CD4-positive, alpha-beta T cell treated with Interleukin-17A for 4 hours (primary cell): ENCODE measurements at places on chromosomes 2 and 18.

GRCh38 chr2:23617167-23617810 lies 232.3 kb downstream of the KLHL29 start:
- no peak for DNase-seq

DNA sequence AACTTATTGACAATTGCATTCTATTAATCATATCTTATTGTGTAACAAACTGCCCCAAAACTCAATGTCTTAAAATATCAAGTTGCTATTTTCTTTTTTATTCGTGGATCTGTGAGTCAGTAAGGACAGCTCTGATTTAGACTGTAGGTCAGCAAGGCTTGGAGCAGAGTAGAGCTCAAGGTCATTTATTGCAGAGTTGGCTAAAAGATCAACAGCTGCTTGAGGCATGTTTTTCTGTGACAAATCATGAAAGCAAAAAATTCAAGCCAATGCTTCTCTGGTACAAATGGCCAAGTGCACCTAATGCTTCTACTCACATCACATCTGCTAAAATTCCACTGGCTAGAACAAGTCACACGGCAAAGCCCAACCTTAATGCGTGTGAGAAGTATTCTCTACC lies 497.7 kb upstream of the LRATD1 start:
- no peak for DNase-seq

DNA sequence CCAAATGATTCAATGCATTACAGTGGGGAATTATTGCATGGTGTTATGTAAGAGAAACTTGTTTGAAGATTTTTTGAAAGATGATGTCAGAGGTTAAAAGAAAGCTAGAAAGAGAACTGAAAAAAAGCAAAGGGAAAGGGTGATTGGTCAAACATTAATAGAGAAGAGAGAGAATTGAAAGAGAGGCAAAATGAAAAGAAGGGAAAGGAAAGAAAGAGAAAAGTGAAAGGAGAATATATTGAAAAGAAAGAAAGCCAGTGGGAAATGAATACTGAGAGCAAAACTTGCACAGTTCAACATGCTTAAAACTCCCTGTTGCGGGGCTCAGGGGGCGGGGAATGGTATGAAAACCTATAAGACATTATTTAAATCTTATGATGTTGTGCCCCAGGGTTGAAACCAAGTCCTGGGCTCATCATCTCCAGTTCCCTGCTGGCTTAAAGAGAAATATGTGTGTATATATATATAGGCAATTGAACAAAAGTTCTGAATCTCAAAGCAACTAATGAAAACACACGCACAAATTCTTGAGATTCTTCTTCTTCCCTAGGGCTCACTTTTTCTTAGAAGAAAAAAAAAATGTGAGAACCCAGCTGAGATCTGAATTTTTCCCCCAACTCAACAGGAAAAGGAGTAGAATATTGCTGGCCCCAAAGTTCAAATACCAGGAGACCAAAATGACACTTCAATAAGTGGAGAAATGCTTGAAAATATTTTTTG lies 2045.9 kb upstream of the CELF4 start:
- no peak for DNase-seq

DNA sequence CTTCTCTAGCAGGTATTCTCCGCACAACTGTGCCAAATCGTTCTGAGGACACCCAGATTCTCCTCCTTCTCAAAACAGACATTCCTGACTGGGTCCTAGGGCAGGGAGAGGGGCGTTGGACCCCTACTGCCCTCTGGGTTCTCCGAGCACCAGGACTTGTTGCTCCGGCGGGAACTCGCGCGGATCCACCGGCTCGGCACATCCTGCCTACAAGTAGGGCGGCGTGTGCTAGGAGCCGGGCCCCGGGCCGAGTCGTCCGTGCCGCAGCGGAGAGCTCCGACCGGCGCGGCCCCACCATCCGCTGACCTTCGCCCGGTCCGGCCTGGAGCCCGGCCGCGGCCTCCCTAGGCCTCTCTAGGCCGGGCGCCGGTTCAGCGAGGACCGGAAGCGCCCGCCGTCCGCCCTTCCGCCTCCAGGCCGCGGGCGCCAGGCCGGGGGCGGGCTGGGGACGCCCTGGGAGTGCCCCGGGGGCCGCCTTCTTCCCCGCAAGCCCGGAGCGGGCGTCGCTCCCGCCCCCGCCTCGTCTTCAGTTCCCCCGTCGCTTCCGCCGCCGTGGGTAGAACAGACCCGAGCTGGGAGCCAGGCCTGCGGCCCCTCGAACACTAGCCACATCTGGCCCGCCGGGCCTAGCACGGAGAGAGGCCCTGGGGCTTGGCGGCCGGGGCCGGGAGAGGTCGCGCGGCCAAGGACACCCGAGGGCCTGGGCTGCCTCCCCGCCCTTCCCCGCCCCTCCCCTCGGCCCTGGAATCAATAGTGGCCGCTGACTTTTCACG lies 7.6 kb upstream of the ONECUT2 start:
- DNase-seq = no peak

DNA sequence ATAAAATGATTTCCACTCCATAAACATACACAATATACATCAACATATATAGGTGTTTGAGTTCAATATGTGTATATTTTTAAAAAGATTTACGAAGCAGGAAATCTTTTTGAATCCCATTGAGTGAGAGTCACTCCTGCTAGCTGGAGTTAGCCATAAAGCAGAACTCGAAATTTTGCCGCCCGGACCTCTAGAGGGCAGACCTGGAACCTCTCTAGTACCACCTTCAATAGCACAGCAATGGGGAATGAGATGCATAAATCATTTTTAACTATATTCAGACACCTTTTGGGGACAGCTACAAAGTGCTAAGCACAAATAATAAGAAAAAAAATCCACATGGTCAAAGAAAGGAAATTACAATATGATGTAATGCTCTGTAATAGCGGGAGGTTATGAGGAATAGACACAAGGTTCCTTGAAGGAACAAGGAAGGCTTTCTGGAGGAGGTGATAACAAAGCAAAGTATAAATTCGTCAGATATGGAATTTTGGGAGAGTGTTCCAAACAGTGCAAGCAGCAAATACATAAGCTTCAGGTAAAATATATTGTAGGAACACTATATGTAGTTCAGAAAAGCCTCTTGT lies 533.4 kb downstream of the ERBB4 start:
- DNase-seq = no peak

DNA sequence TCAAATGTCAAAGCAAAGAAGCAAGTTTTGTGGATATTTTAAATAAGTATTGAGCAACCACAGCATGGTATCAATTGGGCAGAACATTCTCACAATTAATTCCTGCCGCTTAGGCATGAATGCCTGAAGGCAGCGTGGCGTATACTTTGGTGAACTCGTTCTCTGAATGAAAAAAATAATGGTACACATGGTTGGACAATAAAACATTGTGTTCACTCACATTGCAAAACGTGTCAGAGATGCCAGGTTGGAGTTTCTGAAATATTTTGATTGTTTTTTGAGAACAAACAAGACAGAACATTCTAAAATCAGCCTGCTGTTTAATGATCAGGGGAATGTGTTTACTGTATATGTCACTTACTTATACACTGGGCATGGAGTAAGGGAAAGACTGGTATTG lies 254.2 kb downstream of the CDH2 start:
- no peak for DNase-seq

- no peak for DNase-seq
These were observed 108.6 kb upstream of the CWC22 start for GRCh38 chr2:180115675-180116074.

GRCh38 chr2:45833968-45834344 lies 182.5 kb downstream of the PRKCE start:
- no peak for DNase-seq

- DNase-seq = no peak
These were observed 212.0 kb downstream of the RAD51AP2 start for GRCh38 chr2:17306219-17306618.

DNA sequence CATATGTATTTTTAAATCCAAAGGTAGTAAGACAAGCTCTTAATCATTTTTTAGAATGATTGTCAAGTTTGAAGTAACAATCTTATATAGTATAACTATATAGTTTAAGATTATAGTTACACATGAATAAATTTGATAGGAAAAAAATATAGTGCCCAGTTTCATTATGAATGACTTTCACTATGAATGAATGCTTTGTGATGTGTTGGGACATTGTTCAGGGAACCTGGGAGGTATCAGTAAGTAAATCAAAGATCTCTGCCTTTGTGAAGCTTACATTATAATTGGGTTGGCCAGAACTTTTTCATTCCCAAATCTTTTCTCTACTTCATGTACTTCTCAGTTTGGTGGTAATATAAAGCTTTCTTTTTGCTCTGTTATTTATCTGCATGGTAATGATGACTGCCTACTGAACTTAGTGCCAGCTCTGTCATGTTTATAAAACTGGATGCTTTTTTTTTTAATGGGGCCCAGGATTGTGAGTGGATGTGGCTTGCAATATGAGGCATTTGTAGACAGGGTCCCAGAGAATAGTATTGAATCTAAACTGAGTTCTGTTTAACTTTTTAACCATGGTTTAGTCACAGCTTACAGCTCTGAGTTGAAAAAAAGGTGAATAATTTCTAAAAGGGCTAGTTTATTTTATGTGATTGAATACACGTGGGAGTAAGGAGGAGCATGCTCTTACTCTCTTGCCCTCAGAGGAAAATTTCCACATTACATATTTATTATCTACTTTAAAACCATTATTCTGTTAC lies 23.3 kb downstream of the GLS start:
- DNase-seq = no peak
